T-helper 2 cell (primary cell): ENCODE measurements at places on chromosomes 6 and 20.

- no peak for DNase-seq
Measured at GRCh38 chr20:58494923-58495622, 20.1 kb downstream of the APCDD1L start.

- no peak for DNase-seq
Measured at GRCh38 chr20:29687438-29687837, 1570.0 kb upstream of the DEFB115 start.

GRCh38 chr6:36893976-36894932, 8.5 kb downstream of the C6orf89 start:
- DNase-seq: no peak

DNA sequence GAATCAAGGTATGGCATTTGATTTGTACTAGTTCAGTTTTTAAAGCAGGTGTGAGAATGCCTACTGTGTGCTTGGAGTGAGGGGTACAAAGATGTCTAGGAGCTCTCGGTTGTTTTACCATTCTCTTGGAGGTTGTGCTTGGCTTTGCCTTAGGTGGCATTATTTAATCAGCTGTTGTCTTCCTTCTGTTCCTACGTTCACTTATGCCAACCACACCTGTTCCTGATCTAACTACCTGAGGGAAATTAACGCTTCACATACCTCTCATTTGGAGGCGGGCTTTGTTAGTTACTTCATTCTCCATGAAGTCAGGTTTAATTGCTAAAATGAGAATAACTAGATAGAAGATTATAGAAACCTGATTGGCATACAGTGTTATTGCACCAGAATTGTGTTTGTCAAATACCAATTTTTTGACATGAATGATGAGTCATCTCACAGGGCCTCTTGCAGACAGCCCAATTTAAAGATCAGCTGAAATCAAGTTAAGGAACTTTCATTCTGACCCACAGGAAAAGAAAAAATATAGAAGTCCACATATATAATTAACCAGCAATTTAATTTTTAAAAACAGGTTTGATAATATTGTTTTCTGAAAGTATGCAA, 24.8 kb upstream of the PBOV1 start:
- DNase-seq: no peak

GRCh38 chr6:159977255-159977903, 8.5 kb downstream of the IGF2R start:
- DNase-seq: no peak

DNA sequence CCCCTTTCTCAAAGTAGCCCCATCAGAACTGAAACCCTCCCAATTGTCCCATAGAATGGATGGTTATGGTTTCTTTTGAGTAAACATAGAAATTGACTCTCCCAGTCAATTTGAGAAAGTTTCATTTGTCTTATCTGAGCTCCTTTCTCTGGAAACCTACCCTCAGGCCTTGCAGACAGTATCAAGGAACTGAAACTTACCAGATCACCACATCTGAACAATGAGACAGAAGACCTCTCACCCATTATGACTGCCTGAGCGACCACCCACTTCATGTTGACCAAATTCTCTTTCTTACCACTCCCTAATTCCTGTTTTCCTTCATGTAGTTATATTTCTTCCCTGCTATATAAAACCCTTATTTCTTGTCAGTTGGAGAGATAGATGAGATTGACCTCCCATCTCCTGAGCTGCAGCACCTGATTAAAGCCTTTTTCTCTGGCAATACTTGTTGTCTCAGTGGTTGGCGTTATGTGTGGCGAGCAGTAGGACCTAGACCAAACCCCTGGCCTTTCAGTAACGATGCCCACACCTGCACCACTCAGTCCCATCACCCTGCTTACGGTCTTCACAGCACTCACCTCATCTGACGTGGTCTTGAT, 138.9 kb downstream of the ZNF217 start:
- DNase-seq: no peak

DNA sequence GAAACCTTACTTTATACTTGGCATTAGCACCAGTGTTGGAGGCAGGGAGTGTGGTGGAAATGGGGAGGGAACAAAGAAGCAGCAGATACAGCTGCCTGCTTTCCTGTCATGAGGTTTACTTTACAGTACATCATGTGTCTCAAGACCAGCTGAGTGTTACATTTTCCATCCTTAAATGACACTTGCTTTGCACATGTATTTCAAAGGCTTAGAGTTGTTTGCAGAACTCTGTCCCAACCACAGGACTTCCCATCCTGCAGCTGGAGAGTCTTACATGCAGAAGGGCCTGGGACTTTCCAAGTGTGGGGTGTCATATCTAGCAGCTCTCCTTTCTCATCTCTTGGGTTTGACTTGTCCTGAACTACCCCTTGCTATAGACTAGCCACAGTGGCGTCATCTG, 395.9 kb downstream of the DHX35 start:
- DNase-seq: no peak

DNA sequence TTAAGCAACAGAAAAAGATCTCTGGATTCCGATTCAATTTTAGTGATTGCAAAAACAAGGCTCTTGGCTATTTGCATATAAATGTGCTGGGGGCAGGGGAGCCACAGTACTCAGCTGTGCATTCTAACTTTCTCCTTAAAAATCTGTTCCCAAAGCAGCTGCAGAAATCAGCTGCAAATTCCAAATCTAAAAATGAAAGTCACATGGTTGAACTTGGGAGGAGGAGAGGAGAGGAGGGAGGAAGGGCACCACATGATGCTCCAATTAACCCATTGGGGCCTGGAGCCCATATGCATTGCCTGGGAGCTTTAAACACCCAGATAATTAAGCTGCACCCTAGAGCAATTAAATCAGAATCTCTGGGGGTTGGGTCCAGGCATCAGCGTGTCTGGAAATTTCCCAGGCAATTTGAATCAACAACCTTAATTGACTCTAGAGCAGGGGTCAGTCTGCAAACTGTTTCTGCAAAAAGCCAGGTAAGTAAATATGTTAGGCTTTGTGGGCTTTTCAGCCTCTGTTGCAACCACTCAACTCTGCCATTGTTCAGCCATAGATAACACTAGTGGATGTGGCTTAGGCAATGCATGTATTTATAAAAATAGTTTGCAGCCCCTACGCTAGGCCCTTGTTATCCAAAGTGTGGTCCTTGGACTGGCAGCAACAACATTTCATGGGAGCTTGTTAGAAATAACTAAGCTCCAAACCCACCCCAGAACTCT, 508.1 kb downstream of the KIF16B start:
- no peak for DNase-seq
